IPS-NIHi11 (cell line): ENCODE measurements at places on chromosomes 11 and 22.

GRCh38 chr11:95780544-95780943, 9.0 kb downstream of the FAM76B start:
- no peak for DNase-seq

- DNase-seq = no peak
Observed at GRCh38 chr11:116637766-116638165, 135.0 kb downstream of the BUD13 start.

- DNase-seq = no peak
Observed at GRCh38 chr11:9525116-9525515, 48.4 kb upstream of the WEE1 start.

- no peak for DNase-seq
Observed at GRCh38 chr22:43035250-43035649, 20.3 kb upstream of the PACSIN2 start.

DNA sequence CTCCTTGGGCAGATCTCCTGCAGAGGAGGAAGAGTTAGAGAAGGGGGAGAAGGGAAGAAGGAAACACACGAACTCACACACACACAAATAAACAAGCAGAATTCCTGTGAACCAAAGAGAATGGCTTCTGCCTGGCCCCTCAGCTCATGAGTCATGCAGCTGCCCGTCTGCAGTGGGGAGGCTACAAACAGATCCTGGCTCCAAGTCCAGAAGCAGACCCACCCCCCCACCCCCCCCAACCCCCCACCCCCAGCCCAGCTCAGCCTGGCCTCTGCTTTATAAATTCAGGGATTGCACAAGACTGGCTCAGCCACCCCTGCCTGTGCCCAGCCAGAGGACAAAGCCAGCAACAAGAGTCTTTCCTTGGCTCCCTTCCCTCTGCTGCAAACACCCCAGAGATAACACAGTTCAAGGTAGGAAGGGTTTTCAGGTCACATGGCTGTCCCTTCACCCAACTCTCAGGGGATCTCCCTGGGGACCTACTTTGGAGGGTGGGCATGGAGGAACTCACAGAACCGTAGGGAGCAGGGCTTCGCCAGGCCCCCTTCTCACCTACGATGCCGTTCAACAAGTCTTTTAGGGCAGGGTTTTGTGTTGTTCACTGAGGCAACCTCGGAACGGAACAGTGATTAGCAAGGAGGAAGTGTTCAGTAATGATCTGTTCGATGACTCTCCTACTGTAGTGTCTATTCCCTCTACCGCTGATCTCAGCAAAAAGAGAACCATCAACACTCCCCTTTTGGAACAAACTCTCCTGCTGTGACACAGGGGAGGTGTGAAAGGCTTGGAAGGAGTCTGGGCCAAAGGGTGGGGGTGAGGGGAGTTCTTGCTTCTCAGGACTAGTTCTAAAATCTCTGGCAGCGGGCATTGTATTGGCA, 35.5 kb downstream of the RPL27A start:
- no peak for DNase-seq
